Glutamatergic neuron (in vitro differentiated cells): ENCODE measurements at places on chromosomes 2 and 18.
A peak's percentile ranks its signal among the peaks of the same experiment; 100 is the strongest.

DNA sequence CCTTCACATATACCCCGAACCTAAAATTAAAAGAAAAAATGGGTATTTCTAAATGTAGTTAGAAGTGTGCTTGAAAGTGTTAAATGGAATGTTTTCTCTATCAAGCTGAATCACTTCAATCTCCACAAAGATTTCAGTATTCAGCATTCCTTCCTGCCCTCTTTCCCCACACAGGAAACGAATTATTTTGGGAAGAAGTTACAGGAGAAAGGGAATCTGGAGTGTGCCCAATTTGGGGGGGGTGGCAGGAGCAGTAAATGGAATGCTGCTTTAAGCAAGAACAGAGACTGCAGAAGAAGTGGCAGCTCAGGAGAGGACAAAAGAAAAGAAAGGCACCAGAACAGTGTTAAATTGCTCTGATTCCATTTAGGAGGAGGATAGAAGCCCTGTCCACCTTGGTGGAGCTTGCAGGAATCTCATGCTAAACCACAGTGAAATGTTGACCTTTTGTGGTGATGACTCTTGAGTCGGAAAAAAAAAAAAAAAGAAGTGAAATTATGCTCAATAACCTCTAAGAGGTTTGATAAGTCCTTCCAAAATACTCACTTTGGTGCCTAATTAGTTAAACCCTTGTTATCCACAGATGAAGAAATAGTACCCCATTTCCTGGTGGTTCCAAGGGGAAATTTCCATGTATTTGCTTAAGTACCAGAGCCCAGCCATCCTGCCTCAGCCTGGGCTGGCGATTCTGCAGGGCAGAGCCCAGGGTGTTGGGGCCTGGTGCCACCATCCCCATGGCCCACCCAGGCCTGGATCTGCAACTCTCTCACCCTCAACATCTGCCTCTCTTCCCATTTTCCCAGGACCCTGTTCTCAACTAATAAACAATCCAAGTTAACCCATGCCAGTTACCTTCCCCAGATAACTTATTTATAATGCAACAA, 56.5 kb downstream of the MYO5B start:
- H3K27ac ChIP-seq = no peak overlapping the region
- DNase-seq = no peak
- H3K4me1 ChIP-seq = no peaks in the 10 kb centered on the region
- no peaks in the 10 kb centered on the region for H3K36me3 ChIP-seq
- H3K4me3 ChIP-seq = no peak overlapping the region

GRCh38 chr18:34511435-34511834, 198.7 kb upstream of the DTNA start:
- H3K4me3 ChIP-seq = no peak overlapping the region
- no peak overlapping the region for H3K27ac ChIP-seq
- peaks cover 8% of the 10 kb centered on the region for H3K36me3 ChIP-seq
- H3K27me3 ChIP-seq = no peaks in the 10 kb centered on the region
- H3K4me1 ChIP-seq = peaks cover 15% of the 10 kb centered on the region

DNA sequence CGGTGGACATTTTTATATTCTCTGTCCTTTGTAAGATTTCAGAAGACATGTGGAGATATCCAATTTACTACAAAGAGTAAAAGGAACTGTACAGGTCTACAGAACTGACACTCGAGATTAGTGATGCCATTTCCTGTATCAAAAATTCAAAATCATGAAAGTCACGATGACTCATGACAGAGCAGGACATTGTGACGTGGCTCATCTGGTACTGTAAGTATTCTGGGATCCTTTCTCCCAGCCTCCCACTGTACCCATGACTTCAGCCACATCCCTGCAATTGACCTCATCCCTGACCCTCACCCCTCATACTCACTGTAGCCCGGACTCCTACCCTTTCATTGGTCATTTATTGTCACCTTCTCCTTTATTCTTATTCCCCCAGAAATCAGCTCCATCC, 736.5 kb downstream of the EPHA4 start:
- no peak for DNase-seq
- H3K4me1 ChIP-seq = peaks cover 2% of the 10 kb centered on the region
- H3K27ac ChIP-seq = no peak overlapping the region
- no peaks in the 10 kb centered on the region for H3K27me3 ChIP-seq
- no peaks in the 10 kb centered on the region for H3K36me3 ChIP-seq
- H3K4me3 ChIP-seq = no peak overlapping the region

- no peak for DNase-seq
- no peak overlapping the region for H3K27ac ChIP-seq
- no peaks in the 10 kb centered on the region for H3K36me3 ChIP-seq
- H3K27me3 ChIP-seq = no peaks in the 10 kb centered on the region
- no peak overlapping the region for H3K4me3 ChIP-seq
These were observed 11.4 kb upstream of the KCNJ13 start for GRCh38 chr2:232787806-232788205.

DNA sequence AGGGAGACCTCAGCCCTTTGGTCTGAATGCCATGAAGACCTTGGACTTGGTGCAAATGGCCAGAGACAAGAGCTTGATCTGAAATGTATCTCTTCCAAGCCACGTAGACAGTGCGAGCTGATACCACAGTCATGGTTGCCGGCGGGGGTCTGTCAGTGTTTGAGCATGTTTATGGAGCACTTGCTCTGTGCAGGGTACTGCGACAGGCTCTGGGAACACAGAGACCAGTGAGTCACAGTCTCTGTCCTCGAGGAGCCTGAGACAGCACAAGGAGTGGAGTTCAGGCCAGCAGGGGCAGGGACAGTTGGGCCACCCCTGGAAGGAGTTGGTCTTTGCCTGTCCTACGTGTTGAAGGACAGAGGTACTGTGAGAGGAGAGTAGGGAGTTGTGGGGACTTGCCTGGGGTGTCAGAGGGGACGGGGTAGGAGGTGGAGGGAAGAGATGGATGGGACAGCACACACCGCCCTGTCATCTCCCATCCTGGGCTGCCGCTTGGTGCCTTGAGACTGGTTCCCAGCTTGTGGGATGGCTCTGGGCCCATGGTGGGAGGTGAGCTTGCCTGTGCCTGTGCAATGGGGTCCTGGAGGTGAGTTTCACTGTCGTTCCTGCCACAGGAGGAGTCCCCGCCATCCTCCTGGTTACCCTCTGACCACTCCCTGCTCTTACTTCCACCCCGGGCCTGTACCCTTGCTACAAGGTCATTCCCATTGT, 39.5 kb downstream of the ATP6V1C2 start:
- H3K27me3 ChIP-seq = peaks cover 3% of the 10 kb centered on the region
- no peak for DNase-seq
- H3K36me3 ChIP-seq = no peaks in the 10 kb centered on the region
- H3K4me3 ChIP-seq = no peak overlapping the region
- no peak overlapping the region for H3K27ac ChIP-seq
- H3K4me1 ChIP-seq = no peaks in the 10 kb centered on the region

DNA sequence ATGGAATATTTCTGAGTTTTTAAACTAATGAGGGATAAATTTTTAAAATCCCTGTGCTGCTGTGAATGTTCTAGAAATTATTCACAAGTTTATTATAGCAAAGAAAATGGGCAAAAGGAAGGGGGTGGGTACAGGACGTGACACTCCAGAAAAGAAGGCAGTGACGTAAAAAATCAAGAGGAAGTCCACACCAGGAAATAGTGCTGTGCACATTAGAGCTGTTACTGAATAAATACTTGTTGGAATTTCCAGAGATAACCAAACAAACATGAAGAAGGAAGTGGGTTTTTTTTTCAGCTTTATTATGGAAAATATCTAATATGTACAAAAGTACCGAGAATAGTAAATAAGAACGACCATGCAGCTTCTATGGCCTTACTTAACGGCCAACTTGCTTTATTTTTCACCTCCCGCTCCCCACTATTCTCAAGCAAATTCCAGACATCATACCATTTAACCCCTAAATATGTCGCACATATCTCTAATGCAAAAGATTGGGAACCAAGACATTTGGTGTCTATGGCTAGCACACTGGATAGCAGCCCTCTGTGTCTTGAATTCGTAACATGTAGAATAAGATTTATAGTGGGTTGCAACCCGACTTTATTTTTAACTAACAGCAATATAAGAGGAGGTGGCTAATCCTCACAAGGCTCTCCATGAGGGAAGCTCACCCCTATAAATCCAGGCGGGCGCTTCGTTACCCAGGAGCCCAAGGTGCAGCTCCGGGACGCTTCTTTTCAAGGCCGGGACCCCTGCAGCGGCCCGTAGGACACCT, 580 bp upstream of the NDUFV2 start:
- peaks cover 4% of the 10 kb centered on the region for H3K27me3 ChIP-seq
- H3K27ac ChIP-seq = peak overlapping the region; percentile 36
- no peaks in the 10 kb centered on the region for H3K36me3 ChIP-seq
- H3K4me3 ChIP-seq = peak overlapping the region; percentile 86
- DNase-seq = no peak

DNA sequence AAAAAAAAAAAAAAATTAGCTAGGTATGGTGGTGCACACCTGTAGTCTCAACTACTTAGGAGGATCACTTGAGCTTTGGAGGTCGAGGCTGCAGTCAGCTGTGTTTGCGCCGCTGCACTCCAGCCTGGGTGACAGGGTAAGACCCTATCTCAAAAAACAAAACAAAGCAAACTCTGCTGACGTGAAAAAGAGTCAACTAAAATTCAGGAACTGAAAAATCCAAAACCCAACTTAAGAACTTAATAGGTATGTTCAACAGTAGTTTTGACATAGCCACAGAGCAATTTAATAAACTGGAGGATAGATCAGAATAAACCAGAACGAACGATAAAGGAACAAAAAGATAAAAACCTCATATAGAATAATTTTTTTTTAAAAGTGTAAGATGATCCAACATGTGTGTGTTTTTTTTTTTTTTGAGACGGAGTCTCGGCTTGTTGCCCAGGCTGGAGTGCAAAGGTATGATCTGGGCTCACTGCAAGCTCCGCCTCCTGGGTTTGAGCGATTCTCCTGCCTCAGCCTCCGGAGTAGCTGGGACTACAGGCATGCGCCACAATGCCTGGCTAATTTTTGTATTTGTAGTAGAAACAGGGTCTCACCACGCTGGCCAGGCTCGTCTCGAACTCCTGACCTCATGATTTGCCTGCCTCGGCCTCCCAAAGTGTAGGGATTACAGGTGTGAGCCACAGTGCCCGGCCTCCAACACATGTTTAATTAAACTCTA, 4.3 kb upstream of the ZNF236 start:
- H3K27me3 ChIP-seq = peaks cover 6% of the 10 kb centered on the region
- H3K36me3 ChIP-seq = no peaks in the 10 kb centered on the region
- no peak overlapping the region for H3K27ac ChIP-seq

GRCh38 chr2:218400167-218400929, 680 bp downstream of the CTDSP1 start:
- H3K4me3 ChIP-seq = peak overlapping the region; percentile 90
- no peak overlapping the region for H3K27ac ChIP-seq
- DNase-seq = peak; percentile 49
- peaks cover 18% of the 10 kb centered on the region for H3K27me3 ChIP-seq
- no peaks in the 10 kb centered on the region for H3K36me3 ChIP-seq
- peaks cover 16% of the 10 kb centered on the region for H3K4me1 ChIP-seq

DNA sequence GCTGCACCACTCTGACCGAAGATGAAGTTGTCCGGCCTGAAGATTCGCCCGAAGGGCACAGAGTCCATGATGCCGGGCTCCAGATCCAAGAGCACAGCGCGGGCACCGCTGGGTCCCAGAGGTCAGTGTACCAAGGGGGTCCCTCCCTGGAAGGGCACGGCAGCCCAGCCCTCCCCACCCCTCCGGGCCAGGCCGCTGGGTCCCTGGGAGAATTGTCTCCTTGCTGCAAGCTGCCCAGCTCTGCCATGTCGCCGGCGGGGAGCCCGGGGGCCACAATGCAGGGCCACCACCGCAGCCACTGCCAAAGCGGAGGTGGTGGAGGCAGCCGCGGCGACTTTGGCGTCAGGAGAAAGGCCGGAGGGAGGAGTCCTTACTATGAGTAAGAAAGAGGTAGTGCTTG, 189.5 kb upstream of the CYRIA start:
- no peaks in the 10 kb centered on the region for H3K4me1 ChIP-seq
- no peak overlapping the region for H3K27ac ChIP-seq
- H3K36me3 ChIP-seq = no peaks in the 10 kb centered on the region
- H3K27me3 ChIP-seq = no peaks in the 10 kb centered on the region
- no peak for DNase-seq

DNA sequence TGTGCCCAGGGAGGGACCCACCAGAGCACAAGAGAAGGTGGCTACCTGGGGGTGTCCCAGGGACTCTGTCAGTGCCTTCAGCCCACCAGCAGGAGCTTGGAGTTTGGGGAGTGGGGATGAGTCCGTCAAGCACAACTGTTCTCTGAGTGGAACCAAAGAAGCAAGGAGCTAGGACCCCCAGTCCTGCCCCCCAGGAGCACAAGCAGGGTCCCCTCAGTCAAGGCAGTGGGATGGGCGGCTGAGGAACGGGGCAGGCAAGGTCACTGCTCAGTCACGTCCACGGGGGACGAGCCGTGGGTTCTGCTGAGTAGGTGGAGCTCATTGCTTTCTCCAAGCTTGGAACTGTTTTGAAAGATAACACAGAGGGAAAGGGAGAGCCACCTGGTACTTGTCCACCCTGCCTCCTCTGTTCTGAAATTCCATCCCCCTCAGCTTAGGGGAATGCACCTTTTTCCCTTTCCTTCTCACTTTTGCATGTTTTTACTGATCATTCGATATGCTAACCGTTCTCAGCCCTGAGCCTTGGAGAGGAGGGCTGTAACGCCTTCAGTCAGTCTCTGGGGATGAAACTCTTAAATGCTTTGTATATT, 14.0 kb downstream of the ITM2C start:
- DNase-seq = no peak
- no peak overlapping the region for H3K4me3 ChIP-seq
- peaks cover 14% of the 10 kb centered on the region for H3K27me3 ChIP-seq
- H3K4me1 ChIP-seq = peaks cover 3% of the 10 kb centered on the region
- H3K36me3 ChIP-seq = peaks cover 5% of the 10 kb centered on the region

GRCh38 chr2:174836377-174836994, 72.2 kb upstream of the CHRNA1 start:
- H3K27me3 ChIP-seq = peaks cover 2% of the 10 kb centered on the region
- peak overlapping the region; percentile 94 for H3K27ac ChIP-seq
- no peak for DNase-seq
- peaks cover 47% of the 10 kb centered on the region for H3K4me1 ChIP-seq

DNA sequence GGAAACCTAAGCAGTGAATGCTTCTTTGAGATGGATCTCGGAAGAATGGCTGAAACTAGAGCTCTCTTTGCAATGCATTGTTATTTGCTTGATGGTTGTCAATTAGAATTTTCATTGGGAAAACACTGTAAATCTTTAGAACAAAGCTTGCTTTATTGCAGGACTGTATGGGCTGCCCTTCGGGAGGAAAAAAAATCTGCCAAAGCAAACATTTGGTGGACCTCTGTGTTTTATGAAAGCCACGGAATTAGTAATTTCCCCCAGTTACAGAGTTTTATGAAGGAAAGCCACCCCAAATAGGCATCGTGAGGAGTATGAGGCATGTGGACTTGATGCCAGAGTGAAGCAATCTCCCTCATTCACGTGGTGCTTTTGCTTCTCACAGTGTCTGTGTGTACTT, 33.5 kb downstream of the RHBDD1 start:
- no peaks in the 10 kb centered on the region for H3K27me3 ChIP-seq
- peaks cover 6% of the 10 kb centered on the region for H3K4me1 ChIP-seq
- H3K27ac ChIP-seq = no peak overlapping the region
- DNase-seq = no peak
- H3K4me3 ChIP-seq = no peak overlapping the region

GRCh38 chr2:37635504-37636380, 35.7 kb downstream of the CDC42EP3 start:
- DNase-seq = no peak
- no peaks in the 10 kb centered on the region for H3K27me3 ChIP-seq
- H3K36me3 ChIP-seq = peaks cover 12% of the 10 kb centered on the region
- no peak overlapping the region for H3K4me3 ChIP-seq
- H3K4me1 ChIP-seq = peaks cover 4% of the 10 kb centered on the region
